ENCODE measurements at places on chromosomes 1 and 21.

- no peak for DNase-seq
Observed at GRCh38 chr1:206776229-206776628, 3.9 kb upstream of the IL10 start.

- DNase-seq, result no peak
Observed at GRCh38 chr1:43783671-43784205, 76.4 kb downstream of the ST3GAL3 start.

DNA sequence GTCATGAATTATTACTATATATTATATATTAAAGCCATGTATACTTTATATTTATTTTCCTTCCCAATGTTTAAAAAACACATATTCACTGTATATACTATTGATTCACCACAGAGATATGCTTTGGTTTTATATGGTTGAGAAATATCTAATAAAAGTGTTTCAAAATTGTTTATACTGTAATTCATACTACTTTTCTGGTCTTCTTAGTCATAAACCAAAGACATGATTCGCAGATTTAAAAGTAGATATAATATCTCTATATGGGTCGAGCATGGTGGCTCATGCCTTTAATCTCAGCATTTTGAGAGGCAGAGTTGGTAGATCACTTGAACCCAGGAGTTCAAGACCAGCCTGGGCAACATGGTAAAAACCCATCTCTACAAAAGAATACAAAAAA lies 738.4 kb downstream of the USP25 start:
- no peak for DNase-seq

GRCh38 chr1:205922314-205922713 lies 20.9 kb downstream of the SLC26A9 start:
- DNase-seq, result no peak

GRCh38 chr1:64948905-64949833 lies 17.2 kb downstream of the JAK1 start:
- DNase-seq, result no peak

- DNase-seq, result no peak
Observed at GRCh38 chr1:156001662-156002171, 19.0 kb downstream of the SSR2 start.

- no peak for DNase-seq
Observed at GRCh38 chr1:204110894-204111633, 38.1 kb downstream of the SOX13 start.

DNA sequence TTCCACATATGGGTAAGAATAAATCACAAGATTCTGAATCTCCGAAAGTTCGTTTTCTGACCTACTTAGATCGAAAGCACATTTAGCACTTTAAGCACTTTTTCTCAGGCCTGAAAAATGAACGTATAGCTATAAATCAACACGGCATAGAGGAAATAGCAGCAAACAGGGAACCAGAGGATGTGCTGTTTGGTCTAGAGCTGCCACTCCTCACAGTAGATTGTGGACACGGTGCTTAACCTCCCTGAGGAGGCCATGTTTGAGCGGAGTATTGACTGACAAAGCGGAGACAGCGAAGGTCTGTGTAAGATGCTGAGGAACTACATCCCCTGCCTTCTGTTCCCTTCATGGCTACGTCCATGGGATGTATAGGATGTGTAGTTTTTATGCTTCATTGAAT lies 452.8 kb upstream of the NCAM2 start:
- no peak for DNase-seq

GRCh38 chr1:73813716-73814115 lies 384.3 kb downstream of the LRRIQ3 start:
- DNase-seq, result no peak

DNA sequence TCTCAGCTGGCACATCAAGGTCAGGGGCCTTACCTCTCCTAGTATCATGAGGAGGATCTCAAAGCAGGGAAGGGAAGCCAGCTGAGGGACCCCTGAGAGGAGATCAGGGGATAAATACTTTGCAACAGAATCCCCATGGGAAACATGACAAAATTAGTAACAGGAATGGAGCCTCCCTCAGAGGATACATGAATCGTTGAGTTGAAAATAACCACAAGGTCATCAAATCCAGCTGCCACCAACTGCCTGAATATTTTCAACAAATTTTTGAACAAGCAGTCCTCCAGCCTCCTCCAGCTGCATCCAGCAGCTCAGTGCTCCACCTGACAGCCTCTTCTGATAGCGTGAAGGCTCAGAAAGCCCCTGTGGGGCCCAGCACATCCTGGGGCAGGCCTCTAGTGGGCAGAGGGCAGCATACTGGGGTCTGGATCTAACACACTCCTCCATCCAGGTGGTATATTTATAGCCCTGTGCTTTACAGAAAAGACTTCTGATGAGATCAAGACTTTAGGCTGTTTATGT lies 404.3 kb downstream of the NTNG1 start:
- no peak for DNase-seq

GRCh38 chr1:246029616-246030015 lies 477.5 kb downstream of the SMYD3 start:
- DNase-seq, result no peak

GRCh38 chr1:78607334-78607927 lies 12.8 kb upstream of the IFI44L start:
- DNase-seq, result no peak

DNA sequence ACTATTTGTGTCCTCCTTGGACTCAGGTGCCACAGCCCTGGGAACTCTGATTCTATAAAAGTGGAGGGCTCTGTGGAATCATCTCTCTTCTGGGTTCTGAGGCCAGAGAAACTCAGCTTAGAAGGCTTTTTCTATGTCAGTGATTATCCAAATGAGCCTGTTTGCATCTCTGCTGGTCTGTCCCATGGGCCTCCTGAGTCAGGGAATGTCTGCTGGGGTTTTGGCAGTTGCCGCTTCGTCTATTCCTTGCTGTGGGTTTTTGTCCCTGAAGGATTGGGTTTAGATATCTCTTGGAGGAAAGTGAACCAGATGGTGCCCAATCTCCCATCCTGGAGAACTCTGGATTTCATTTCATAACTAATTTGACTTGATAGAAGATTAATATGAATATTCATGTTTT lies 297.6 kb downstream of the HHAT start:
- DNase-seq, result no peak

GRCh38 chr1:244672946-244673682 lies 20.2 kb downstream of the DESI2 start:
- no peak for DNase-seq

GRCh38 chr1:115227346-115228082 lies 110.5 kb downstream of the NGF start:
- no peak for DNase-seq

DNA sequence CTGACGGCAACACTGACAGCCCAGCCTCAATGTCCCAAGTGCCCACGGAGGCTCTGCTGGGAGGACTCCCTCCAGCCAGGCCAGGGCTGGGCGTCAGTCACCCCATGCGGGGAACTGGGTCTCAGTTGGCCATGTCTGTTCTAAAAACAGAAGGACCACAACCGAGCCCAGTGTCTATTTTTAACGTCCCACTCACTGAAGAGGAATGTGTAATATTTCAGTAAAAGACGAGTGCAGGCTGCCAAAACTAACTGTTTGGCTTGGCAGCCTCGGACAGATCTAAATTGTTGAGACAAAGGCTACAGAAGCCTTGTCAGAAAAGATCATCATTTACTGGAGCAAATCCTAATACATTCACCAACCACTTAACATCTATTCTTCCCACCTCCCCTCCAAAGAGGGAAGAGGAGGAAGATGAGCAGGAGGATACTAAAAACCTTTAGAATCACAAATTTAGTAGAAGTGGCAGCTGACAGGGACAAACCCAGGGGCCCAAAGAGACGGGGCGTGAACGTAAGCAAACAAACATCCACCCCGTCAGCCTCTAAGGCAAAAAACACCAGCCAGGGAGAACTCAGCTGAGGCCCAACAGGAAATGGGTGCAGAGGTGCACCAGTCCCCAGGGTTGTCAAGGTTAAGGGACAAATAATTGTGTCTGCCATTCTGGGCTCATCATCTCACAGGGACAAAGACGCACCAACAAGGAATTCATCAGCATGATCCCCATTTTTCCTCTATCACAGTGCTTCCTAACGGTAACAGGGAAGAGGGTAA lies 18.7 kb downstream of the C1orf198 start:
- no peak for DNase-seq

- DNase-seq, result no peak
Observed at GRCh38 chr1:9069326-9070100, at the start of gene SLC2A5. TSS of gene SLC2A5 (minus strand) at chr1:9069635. CDS start at chr1:9069536, 99 bp downstream.

GRCh38 chr1:102891868-102892625 lies 216.3 kb downstream of the COL11A1 start:
- no peak for DNase-seq

- DNase-seq, result no peak
Observed at GRCh38 chr1:33624261-33624990, 152.0 kb downstream of the ZSCAN20 start.

DNA sequence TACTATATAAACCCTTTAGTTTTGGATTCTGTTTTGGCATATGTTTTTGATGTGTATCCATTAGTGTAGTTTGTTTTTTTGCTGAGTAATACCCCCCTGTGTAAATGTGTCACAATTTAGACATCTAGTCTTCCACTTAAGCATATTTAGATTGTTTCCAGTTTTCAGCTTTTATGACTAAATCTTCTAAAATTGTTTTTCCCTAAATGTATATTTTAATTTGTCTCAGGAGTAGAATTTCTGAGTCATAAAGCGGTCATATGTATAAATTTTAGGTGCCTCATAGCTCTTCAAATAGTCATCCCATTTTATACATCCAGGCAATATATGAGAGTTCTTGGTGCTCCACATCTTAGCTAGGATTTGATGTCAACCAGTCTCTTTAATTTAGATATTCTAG lies 1348.0 kb downstream of the MRPL39 start:
- DNase-seq, result no peak

GRCh38 chr1:96538111-96538641 lies 183.4 kb upstream of the PTBP2 start:
- DNase-seq, result no peak

All from esophagus squamous epithelium (tissue), 5 donors.